ENCODE measurements at places on chromosomes 6 and 20.

DNA sequence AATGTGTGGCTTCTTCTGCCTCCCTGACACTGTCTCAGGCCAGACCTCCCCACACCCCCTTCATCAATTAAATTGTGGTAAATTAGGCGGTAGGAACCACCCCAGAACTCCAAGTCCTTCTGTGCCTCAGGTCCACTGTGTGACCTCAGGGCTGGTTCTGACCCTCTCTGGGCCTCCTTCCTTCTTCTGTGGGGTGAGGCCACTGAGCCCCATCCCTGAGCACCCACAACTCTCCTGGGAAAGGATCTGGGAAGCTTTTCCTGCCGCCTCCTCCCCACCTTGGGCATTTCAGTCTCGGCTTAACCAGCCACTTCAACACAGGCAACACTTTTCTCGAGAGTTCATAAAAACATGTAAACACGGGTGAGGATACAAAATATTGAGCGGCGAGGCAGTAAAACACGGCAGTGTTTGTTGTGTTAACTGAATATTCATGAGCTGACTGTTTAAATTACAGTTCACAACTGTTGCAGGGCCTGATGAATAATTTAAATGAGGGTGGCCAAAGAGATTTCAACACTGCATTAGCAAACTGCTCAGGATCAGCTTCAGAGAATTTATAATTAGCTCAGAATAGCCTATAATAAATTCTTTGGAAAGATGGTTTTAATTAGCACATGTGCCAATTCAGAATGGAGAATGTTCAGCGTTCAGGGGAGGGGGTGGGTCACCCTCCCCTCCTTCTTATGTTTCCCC lies 112.1 kb downstream of the TOX2 start:
- DNase-seq: no peak

DNA sequence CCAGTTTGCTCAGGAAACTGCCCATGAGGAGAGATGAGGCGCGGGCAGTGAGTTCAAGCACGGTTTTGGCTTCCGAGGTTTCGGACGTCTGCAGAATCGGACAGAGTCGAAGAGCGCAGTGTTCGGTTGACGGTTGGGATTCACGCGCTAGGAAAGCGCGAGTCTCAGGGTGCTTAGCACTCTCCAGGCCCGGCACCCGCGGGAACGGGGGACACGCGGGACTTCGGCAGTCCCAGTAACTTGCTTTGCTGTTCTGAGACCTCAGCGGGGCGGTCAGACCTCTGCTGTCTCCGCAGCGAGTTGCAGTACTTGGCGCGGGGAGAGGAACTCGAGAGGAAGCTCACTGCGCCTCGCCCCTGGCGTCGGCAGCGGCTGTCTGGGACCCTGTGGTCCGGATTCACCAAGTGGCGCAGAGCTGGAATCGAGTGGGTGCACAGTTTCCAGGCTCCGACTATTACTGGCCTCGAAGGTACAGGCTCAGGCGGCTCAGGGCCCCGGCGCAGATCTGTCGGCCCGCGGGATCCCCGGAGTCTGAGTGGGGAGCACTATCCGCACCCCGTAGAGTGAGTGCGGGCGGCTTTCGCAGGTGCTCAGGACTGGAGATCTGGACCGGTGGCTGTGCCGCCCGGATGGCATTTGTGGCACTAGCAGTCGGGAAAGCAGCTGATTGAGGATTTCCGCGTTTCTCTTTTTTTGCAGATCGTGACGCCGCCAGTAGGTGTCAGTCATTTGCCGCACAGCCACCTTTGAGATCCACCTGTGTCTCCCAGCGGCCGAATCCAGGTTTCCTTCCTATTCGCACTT lies at the start of gene POM121L2:
TSS of gene POM121L2 (minus strand) at position 128 of the 804 bp plus-strand sequence. CDS start at position 25, 103 bp downstream.
- DNase-seq: peak; percentile 67

GRCh38 chr6:79076160-79076559 lies 1.9 kb downstream of the PHIP start:
- DNase-seq: peak; percentile 50

DNA sequence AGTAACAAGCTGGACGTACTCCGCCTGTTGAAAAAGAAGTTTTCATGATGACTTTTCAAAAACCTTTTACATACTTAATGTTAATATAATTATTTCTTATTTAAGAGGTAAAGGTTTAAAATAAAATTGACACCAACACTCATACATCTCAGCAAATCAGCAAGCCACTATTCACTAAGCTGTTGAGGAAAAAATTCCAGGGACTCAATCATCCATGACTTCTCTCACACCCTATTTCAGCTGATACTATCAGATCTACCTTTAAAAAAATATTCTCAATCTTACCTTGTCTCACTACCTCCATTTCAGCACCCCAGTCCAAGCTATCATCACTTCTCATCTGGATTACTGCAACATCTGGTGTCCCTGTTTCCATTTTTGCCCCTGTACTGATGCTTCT lies 109.3 kb downstream of the HACE1 start:
- no peak for DNase-seq

GRCh38 chr6:7138921-7139358 lies 31.2 kb downstream of the RREB1 start:
- peak; percentile 63 for DNase-seq

DNA sequence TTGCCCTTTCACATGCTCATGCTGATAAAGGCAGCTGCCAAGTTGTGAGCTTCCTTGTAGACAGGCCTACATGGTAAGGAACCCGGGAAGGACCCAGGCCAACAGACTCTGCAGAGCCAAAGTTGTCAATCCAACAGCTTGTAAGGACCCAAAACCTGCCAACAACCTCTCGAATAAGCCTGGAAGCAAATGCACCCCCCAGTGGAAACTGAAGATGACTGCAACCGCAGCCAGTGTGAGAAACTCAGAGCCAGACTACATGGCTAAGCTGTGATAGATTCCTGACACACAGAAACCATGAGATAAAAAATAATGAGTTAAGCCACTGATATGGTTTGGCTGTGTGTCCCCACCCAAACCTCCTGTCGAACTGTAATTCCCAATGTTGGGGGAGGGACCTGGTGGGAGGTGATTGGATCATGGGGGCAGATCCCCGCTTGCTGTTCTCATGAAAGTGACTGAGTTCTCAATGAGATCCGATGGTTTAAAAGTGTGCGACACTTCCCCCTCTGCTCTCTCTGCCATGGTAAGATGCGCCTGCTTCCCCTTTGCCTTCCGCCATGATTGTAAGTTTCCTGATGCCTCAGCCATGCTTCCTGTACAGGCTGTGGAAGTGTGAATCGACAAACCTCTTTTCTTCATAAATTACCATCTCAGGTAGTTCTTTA lies 18.8 kb upstream of the CLPSL2 start:
- peak; percentile 14 for DNase-seq

DNA sequence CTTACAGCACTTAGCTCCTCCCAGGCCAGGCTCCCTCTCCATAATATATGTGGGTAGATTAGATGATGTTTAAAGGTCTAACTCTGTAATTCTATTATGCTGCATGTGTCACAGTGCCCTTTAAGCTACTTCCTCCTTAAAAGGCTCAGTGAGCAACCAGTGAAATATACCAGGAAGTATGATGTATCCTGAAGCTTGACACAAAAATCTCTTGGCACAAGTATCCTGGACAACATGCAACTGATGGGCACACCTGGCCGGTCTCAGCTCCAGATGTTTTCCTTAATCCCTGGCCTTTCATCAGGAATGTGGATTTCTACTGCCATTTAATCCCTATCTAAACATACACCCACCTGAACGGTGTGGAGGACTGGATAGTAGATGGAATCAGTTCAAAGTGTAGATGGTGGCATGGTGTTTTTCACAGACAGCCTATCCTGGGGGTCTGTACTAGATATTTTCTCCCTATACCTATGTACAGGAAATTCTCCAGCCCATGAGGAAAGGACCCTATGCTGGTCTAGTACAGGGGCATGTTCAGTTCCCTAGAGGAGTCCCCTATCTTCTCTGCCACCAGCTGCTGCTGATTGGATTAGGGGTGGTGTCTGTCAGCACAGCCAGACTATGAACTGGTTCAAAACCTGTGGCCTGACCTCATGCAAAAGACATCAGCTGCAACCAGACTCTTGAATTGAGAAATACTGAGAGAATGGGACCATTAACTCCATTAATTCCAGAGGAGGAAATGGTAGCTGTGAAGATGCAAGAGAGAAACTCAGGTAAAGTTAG lies 59.4 kb upstream of the CITED2 start:
- DNase-seq: no peak

DNA sequence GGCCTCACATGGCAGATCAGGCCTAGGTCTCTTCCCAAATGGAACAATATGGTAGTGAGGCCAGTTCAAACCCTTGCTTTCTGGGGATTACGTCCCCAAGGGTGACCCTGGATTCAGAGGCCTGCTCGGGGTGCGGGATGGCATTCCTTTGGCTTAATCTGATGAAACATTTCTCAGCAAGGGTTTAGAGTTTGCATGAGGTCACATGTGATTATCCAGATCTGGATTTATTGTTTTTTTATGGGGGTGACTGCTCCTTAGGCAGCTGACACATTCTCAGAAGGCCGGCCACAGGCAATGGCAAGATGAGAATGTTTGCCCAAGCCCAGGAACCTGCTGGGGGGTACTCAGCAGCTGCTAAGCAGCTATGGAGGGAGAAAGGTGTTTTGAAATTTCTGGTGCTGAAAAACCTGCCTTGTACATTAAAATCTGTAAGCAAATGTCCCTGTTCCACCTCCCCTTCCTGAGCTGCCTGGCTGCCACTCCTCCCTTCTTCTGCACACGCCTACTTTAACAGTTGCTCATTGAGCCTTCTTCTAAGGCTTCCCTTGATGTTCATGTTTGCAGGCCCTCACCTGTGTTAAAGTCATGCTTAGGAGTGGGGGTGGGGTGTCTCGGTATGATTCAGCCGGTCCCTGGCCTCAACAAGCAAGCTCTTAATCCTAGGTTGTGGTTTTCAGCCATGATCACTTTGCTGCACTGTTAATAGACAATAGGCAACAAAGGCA lies 37.9 kb upstream of the FUCA2 start:
- no peak for DNase-seq

GRCh38 chr6:25956226-25956625 lies 6.4 kb upstream of the TRIM38 start:
- no peak for DNase-seq

DNA sequence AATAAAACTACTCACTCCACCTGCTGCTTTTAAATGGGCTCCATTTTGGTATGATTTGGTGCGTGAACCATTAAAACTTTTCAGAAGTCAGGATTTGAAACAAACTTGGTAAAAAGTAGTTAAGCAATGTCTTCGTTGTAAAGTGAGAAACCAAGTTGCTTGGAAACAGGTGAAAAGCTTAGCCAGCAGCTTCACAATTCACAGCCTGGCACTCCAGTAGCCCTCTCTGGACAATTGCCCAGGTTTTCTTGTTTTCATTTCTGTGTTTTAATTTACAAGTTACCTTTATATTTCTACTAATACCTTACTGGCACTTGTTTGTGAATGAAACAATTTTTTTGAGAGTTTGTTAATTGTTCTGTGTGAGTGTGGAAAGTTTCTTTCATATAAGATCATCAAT lies 12.8 kb downstream of the NT5E start:
- no peak for DNase-seq
